ENCODE measurements at places on chromosomes 12 and 14. TPM values are rescaled to one million over a fixed set of nuclear protein-coding genes. Genes with fewer than 3 reads are reported as not detected.

DNA sequence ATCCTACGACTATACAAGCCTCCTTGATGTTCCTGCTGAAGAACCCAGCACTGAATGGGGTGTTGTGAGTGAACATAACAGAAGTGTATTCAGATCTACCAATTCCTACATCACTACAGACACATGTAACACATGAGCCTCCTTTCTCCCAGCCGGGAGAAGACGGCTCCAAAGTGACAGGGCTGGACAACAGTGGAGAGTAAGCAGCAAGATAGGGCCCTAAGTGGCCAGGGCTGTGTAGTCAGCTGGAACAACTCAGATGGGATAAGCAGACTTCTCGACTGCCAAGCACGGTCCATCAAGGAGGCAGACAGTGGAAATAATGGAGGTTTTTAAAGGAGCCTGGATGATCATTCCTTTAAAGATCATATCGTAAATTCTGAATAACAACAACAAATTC is 73.5 kb downstream of the TTC7B start:
- H3K36me3 ChIP-seq: no peaks in the 10 kb centered on the region
- peak overlapping the region; percentile 47 for H3K27ac ChIP-seq
- no peaks in the 10 kb centered on the region for H3K4me1 ChIP-seq
- DNase-seq: no peak

Gene KRT2
- total RNA-seq: not detected

Gene ABCD2
- 3.5 TPM for total RNA-seq

DNA sequence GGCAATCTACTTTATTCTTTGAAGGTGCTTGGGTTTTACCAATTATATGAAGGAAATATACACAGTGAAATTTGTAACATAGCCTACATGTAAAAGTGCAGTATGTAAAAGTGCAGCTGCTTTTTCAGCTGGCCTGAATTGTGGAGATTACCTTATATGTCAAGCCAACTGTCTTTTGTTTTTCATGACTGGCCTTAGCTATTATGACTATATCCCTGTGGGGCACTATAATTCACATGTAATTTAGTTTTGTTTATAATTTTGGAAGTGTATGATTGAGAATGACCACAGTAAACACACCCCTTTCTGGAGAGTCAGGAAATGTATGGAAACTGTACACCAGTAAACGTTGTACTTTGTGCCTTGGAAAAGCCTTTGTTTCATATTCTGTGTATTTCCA is 435.0 kb upstream of the STXBP6 start:
- no peak for DNase-seq
- H3K27me3 ChIP-seq: no peaks in the 10 kb centered on the region
- H3K4me1 ChIP-seq: no peaks in the 10 kb centered on the region
- H3K27ac ChIP-seq: no peak overlapping the region
- no peak overlapping the region for H3K4me3 ChIP-seq
- H3K36me3 ChIP-seq: no peaks in the 10 kb centered on the region

DNA sequence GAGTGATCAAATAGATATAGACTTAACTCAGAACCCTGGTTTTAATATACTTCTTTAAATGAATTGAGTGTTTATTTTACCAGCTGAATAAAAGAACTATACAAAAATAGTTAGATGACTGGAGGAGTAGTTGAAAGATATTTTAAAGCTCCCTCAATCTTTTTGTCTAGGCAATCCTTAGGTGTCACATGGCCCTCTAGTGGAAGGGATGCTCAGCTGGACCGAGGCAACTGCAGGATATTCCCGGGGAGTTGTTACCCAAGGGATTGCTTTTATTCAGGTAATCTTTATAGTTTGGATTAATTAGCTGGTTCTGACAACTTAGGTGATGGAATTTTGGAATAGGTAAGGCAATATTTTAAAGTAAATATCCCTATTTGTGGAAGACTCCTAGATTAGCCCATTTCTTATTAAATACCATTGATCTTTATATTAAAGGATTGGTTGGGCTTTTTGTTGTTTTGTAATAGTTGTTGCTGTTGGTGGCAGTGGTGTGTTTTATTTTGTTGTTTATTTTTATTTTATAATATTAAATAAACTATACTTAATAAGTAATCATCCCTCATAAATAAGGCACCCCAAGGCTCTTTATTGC is 57.1 kb downstream of the ZDHHC17 start:
- no peaks in the 10 kb centered on the region for H3K27me3 ChIP-seq
- peak; percentile 36 for DNase-seq
- H3K27ac ChIP-seq: no peak overlapping the region
- no peaks in the 10 kb centered on the region for H3K4me1 ChIP-seq
- no peaks in the 10 kb centered on the region for H3K36me3 ChIP-seq

- H3K27me3 ChIP-seq: no peaks in the 10 kb centered on the region
- no peaks in the 10 kb centered on the region for H3K4me1 ChIP-seq
- H3K4me3 ChIP-seq: no peak overlapping the region
- no peak overlapping the region for H3K27ac ChIP-seq
Measured at GRCh38 chr12:108457006-108457733, 57.9 kb upstream of the FICD start.

Gene RIN3
- total RNA-seq: 6.2 TPM

Gene RHOJ
- 40.8 TPM for total RNA-seq

Gene CMA1
- total RNA-seq: not detected

Gene ADGRD1
- 89.9 TPM for total RNA-seq

GRCh38 chr12:41188841-41189394 is 798 bp downstream of the PDZRN4 start:
- H3K36me3 ChIP-seq: no peaks in the 10 kb centered on the region
- peak overlapping the region; percentile 24 for H3K4me3 ChIP-seq
- H3K27ac ChIP-seq: peak overlapping the region; percentile 23
- H3K27me3 ChIP-seq: peaks cover 3% of the 10 kb centered on the region
- no peak for DNase-seq

- H3K36me3 ChIP-seq: no peaks in the 10 kb centered on the region
- H3K27me3 ChIP-seq: no peaks in the 10 kb centered on the region
- no peak overlapping the region for H3K4me3 ChIP-seq
- H3K27ac ChIP-seq: no peak overlapping the region
- no peak for DNase-seq
- no peaks in the 10 kb centered on the region for H3K4me1 ChIP-seq
Measured at GRCh38 chr14:62432955-62433354, 612.3 kb downstream of the KCNH5 start.

Gene TDRD9
- not detected for total RNA-seq

GRCh38 chr14:33686856-33687255 is 264.0 kb downstream of the EGLN3 start:
- H3K4me3 ChIP-seq: no peak overlapping the region
- no peak for DNase-seq
- H3K27me3 ChIP-seq: no peaks in the 10 kb centered on the region
- H3K4me1 ChIP-seq: no peaks in the 10 kb centered on the region

Gene CLEC12A
- not detected for total RNA-seq

GRCh38 chr12:108319277-108320234 is 19.6 kb downstream of the CMKLR1 start:
- no peaks in the 10 kb centered on the region for H3K36me3 ChIP-seq
- no peak overlapping the region for H3K4me3 ChIP-seq
- DNase-seq: no peak

GRCh38 chr14:61229475-61229888 is 51.7 kb downstream of the TMEM30B start:
- no peak overlapping the region for H3K4me3 ChIP-seq
- H3K36me3 ChIP-seq: no peaks in the 10 kb centered on the region
- H3K4me1 ChIP-seq: no peaks in the 10 kb centered on the region
- H3K27ac ChIP-seq: no peak overlapping the region
- no peaks in the 10 kb centered on the region for H3K27me3 ChIP-seq

Gene CYP27B1
- 0.28 TPM for total RNA-seq

Data from uterus (tissue), 4 donors.